ENCODE measurements at places on chromosomes 5 and 9.
A peak's percentile ranks its signal among the peaks of the same experiment; 100 is the strongest.

- DNase-seq, result no peak
Observed at GRCh38 chr9:37650873-37651768, at the start of gene FRMPD1. Gene FRMPD1, plus strand, starts transcription at chr9:37650954. Its CDS starts 41,688 bp downstream, at chr9:37692642.

- DNase-seq, result no peak
Observed at GRCh38 chr5:148141645-148142044, 26.7 kb upstream of the SPINK14 start.

- no peak for DNase-seq
Observed at GRCh38 chr5:12242950-12243888, 339.0 kb upstream of the CTNND2 start.

DNA sequence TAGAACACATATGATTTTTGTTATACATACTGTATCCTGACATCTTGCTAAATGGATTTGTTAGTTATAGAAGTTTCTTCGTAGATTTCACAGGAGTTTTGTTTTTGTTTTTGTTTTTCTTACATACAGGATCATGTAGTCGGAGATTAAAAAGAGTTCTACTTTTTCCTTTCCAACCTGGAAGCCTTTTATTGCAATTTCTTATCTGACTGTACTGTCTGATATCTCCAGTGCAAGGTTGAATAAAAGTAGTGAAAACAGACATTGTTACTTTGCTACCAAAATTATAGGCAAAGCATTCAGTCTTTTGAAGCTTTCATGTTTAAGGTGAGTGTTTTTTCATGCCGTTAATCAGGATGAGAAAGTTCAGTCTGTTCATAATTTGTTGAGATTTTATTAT, 117.4 kb upstream of the PRSS3 start:
- no peak for DNase-seq

- no peak for DNase-seq
Observed at GRCh38 chr5:103450333-103451061, 112.1 kb downstream of the NUDT12 start.

DNA sequence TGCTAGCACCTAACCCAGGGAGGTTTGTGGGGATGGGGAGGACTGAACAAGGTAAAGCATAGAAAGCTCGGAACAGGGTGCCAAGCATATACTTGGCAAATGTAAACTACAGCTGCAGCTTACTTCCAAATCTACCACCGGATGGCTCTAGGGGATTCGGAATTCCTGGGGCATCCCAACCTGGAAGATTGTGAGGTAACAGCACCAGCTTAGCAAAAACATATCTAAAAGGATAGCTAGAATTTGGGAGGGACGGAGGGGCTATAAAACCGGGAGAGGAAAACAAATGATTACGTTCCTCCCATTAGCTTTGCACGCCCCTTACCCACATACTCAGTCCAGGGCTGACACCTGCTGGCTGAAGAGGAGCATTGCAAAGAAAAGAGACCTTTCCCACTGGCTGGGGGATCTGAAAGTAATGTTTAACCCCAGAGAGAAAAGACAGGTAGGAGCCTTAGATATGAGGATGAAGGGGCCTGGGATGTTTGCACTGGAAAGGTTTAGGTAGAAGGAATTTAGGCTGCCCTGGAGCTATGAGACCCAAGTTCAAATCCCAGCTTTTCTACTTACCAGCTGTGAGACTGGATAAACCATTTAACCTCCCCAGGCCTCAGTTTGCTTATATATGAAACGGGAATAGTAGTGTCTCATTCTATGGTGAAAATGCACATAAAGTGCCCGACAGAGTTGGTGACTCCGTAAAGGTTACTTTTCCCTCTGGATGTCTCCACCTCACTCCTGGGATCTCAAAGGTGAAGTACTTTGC, 73.6 kb downstream of the FAM114A2 start:
- no peak for DNase-seq

DNA sequence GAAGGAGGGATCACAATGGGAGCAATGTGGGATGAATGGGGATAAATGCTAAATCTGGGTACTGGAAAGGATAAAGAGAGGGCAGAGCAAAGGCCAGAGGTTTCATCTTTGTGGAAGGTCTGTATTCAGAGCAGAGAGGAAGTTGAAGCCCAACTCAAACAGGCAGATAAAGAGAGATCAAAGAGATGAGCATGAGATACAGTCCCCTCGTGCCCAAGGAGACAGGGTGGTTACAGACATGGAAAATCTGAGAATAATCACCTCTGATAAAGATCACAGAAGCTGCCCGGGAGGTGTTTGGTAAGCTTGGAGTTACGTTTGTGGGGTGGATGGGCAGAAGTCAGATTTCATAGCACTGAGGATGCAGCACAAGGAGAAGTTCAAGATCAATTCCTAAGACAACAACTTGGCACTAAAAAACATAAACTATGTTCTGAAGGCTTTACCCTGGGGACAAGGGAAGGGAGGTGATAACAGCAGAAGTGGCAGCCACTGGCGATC, 459 bp upstream of the ERAP2 start:
- no peak for DNase-seq

DNA sequence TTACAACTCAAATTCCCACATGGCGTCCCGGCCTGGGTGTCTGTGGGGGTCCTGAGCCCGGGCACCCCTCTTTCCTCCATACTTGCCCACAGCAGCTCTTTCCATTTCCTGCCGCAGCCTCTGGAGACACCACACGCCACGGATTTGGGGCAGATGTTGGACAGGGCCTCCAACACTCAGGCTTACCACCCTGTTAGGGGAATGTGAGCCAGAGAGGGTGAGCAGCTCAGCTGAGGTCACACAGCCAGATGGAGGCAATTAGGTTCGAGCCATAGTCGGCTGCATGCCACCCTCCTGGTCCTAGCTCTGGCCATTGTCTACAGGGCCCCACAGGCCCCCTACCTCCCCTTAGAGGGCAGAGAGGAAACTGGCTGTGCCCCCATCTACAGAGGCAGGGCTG, 75.6 kb upstream of the STXBP1 start:
- DNase-seq, result no peak

DNA sequence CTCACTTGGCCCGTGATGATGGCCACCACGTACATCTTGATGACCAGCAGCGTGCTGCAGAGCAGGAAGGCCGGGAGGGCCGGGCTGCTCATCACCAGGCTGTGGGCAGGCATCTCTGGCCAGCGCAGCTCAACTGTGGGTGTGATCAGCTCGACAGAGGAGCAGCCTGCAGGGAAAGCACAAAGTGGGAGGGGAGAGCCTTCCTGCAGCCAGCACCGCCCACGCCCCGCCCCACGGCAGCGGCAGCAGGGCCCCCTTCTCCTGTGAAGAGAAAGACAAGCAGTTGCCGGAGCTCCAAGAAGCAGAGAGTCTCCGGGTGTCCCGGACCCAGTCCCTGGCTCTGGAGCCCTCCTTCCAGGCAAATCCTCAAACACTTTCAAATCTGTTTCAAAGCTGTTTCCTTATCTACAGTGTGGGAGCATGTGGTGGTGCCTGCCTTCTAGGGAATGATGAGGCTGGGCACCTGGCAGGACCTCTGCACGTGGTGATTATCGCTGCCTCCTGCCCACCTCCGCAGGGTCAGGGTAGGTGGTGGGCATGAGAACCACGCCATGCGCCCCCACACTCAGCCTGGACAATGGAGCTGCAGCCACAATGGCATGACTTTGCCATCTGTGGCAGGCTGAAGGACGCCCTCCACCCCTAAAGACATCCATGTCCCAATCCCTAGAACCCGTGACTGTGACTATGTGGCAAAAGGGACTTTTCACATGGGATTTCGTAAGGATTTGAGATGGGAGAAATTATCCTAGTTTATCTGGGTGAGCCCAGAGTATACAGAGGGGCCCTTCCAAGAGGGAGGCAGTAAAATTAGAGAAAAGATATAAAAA, at the start of gene PTGES:
TSS of gene PTGES (minus strand) at position 143 of the 830 bp plus-strand sequence. CDS start at position 113, 30 bp downstream.
- no peak for DNase-seq

GRCh38 chr5:170308686-170309085, 11.1 kb upstream of the LCP2 start:
- DNase-seq, result no peak

DNA sequence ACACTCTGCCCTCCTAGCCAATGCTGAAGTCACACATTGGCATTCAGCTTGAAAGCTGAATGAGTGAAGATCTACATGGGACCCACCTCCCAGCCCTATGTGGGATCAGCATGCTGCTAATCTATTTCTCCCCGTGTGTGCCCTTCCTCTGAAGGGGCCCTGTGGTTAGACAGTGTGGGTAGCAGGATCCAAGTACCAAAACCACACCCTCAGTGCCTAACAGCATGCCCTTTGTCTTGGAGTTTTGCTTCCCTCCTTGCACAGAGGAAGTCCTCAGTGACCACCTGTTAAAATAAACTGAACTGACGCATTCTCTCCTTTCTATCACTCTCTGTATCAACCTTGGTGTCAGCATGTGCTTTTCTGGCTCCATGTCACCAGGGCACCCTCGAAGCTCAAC, 25.0 kb downstream of the SH3TC2 start:
- no peak for DNase-seq

DNA sequence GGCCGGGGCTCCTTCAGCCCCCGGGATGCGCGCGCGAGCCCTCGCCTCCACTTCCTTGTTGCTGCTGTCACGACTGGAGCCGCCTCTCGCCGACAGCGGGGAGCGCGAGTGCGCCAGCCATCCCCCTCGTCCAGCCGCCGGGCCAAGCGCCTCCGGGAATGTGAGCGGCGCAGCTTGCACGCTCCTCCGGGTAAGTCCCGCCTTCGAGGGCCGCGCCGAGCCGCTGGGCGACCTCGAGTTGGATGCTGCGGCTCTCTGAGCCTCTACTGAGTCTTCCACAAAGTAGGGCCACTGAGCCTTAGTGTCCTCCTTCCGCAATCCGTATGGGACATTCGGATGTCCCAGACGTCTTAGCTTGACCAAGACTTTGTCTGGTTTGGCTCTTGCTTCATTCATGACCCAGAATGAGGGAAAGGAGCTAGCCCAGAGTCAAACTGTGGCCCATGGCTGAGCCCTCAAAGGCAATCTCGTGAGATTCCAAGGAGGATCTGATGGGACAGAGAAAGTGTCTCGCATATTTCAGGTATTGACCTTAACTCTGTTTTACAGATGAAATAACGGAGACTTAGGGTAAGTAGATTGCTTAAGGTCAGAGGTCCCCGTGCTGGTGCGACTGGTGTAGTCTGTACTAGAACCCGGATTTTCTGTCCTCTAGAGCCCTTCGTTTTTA, 586 bp downstream of the HMGXB3 start:
- peak; percentile 2 for DNase-seq
